ENCODE measurements at places on chromosomes 3 and 15.

DNA sequence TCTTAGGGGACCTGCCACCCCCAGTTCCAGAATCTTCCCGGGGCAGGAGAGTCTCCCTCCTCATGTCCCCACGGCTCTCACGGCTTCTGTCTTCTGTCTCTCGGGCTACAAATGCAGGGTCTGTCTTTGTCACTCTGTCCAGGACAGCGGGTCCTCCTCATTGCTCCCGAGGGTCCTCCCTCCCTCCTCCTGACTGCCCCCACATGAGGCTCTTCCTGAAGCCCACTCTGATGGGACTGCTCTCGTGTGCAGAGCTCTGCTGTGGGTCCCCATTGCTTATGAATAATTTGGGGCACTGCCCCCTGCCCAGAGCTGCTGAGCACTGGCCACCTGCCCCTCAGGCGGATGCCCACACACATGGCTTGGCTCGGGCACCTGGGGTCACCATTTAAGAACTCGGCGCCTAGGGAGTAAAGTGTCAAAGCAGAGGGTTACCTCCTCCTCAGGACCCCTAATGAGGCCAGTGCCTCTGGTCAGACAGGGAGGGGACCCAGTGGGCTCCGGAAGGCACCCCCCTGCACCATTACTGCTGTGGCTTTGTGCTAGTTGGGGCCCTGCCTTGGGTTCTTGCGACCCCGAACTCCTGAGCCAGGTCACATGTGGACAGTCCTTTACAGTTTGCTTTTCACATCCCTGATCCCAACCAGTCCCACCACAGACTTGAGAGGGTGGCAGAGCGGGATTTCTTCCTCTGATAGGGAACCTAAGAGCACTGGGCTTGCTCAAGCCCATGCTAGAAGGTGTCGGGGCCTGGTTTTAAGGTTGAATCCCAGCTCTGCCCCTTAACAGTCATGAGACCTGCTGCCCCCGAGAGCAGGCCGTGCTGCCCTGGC lies 22.1 kb downstream of the HDAC11 start:
- no peak for DNase-seq

DNA sequence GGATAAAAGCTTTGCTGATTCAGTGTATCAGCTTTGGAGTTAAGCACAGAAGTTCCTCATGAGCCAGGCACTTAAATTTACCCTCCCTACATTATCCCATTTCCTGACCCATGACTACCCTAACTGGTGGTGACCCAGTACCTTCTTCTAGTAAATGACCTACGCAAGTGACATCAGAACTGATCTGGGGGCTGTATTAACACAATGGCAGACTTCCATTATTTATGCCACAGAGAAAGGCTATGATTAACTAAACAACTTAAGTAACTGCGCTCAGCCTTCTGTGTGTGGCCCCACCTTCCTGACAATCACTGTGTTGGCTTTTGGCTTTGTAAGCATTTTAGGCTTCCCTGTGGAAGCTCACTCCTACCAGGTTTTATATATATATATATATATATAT lies 1.9 kb downstream of the MB21D2 start:
- DNase-seq: no peak

DNA sequence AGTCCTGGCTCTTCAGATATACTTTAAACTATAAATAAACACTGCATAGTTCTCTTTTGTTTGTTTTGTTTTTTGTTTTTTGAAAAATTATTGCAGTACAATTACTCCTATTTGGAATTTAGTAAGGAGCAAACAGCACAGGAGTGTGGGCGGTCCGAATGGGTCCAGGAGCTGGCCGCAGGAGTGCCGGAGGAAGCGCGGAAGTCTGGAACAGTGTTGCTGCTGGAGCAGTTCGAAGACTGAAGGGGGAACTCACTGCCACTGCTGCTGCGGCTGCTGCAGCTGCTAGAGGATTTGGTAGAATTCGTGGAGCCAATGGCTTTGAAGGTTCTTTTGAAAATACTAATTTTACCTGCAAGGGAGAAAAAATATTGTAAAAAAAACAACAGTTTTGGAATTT lies 329.9 kb downstream of the ZNF385D start:
- DNase-seq: no peak

- DNase-seq: no peak
These were observed 129.1 kb upstream of the ABHD17C start for GRCh38 chr15:80565988-80566387.

GRCh38 chr3:17412950-17413530 lies 329.4 kb downstream of the TBC1D5 start:
- DNase-seq: peak; percentile 23

DNA sequence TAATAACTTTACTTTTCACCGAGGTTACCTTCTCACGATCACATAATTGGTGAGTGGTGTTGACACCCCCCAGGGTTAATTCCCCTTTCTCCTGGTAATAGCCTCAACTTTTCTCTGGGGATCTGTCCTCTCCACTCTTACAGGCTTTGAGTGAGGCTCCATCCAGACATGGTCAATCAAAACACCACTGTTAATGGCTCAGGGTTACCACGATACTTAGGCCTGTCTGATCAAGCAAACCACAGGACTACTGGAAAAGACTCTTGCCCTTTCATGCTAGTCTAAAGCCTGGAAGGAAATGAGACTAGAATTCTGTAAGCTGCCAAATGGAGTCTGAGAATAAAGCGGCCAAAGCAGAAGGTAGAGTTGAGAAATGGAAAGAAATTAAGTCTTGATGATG lies 56.5 kb upstream of the STT3B start:
- DNase-seq: no peak

GRCh38 chr15:29396176-29396811 lies 126.7 kb upstream of the NSMCE3 start:
- DNase-seq: no peak

All from activated naive CD4-positive, alpha-beta T cell treated with anti-CD3 and anti-CD28 coated beads, Interleukin-2, amount 10 ng/mL, durations not matched to agents 7 days and 5 days (primary cell).